ENCODE measurements at places on chromosomes 12 and 14. TPM values are rescaled to one million over a fixed set of nuclear protein-coding genes. Genes with fewer than 3 reads are reported as not detected.

DNA sequence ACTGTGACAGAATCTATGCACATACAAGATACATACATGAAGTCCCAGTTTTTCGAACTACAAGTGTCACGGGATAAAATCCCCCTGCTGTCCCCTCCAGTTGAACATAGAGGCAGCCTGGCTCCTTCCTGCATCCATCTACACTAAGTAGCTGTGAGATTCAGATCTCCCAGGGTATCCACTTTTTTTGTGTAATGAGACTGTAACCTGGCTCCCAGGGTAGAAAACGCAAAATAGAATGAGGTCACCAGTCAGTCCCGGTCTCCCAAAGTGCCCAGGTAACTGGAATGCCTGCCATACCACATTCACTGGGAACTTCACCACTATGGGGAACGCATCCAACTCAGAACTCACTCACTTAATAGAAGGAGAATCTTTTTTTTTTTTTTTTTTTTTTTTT is 67.8 kb downstream of the TMCC3 start:
- H3K36me3 ChIP-seq = no peaks in the 10 kb centered on the region
- H3K27me3 ChIP-seq = no peaks in the 10 kb centered on the region
- DNase-seq = no peak
- H3K4me3 ChIP-seq = no peak overlapping the region
- no peak overlapping the region for H3K27ac ChIP-seq
- no peaks in the 10 kb centered on the region for H3K4me1 ChIP-seq

- peak within 1 kb of the TSS; percentile 71 for H3K4me3 ChIP-seq
- H3K36me3 ChIP-seq = no peaks in the 10 kb centered on the region
- H3K27me3 ChIP-seq = no peaks in the 10 kb centered on the region
- H3K4me1 ChIP-seq = no peaks in the 10 kb centered on the region
- H3K27ac ChIP-seq = no peak within 1 kb of the TSS
Measured at GRCh38 chr12:122182887-122183587, at the start of gene LRRC43. Gene LRRC43 (plus strand): TSS chr12:122183123. CDS start chr12:122183145, 22 bp downstream.

GRCh38 chr12:3677609-3678008 is 75.3 kb downstream of the CRACR2A start:
- no peak overlapping the region for H3K4me3 ChIP-seq
- peaks cover 3% of the 10 kb centered on the region for H3K4me1 ChIP-seq
- no peaks in the 10 kb centered on the region for H3K27me3 ChIP-seq
- H3K27ac ChIP-seq = no peak overlapping the region
- H3K36me3 ChIP-seq = no peaks in the 10 kb centered on the region

DNA sequence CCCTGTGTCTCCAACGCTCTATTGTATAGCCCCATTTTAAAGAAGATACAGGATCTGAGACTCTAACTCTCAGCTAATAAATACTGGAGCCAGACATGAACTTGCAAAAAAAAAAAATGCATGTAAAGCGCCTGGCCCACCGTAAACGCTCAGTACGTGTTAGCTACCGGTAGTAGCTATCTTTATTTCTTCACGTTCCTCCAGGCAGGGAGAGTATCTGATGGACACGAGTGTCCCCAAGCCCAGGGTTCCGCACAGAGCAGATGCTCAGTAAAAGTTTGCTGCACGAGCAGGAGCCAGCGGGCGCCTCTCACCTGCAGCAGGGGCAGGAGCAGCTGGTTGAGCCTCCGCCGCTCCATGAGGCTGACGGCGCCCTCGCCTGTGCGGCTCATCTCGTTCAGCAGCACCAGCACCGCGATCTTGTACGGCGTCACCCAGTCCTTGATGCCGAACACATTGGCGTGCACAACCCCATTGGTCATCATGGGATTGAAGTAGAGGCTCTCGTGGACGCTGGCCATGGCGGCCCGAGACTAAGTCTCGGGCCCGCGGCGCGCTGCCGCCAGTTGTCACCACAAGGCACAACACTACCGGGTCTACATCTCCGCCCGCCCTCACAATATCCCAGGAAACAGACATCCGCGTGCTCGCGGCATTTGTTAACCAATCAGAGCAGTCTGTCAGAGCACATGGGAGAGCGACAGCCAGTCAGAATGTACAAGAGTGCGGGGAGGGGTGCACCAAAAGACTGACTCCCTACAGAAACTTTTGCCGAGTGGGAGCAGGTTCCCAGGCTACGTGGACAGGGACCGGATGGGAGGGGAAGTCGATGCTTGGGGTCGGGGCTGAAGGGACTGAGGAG is at the start of gene ANAPC5:
TSS of gene ANAPC5 (minus strand) at position 592 of the 862 bp plus-strand sequence. CDS start at position 521, 71 bp downstream.
- H3K27me3 ChIP-seq = no peaks in the 10 kb centered on the region
- H3K27ac ChIP-seq = peak within 1 kb of the TSS; percentile 82
- peaks cover 10% of the 10 kb centered on the region for H3K4me1 ChIP-seq

GRCh38 chr14:99175331-99176155 is 96.5 kb downstream of the BCL11B start:
- no peak overlapping the region for H3K27ac ChIP-seq
- H3K27me3 ChIP-seq = no peaks in the 10 kb centered on the region
- no peak for DNase-seq
- H3K4me1 ChIP-seq = peaks cover 6% of the 10 kb centered on the region
- H3K4me3 ChIP-seq = peak overlapping the region; percentile 39
- H3K36me3 ChIP-seq = no peaks in the 10 kb centered on the region

- no peaks in the 10 kb centered on the region for H3K36me3 ChIP-seq
- H3K27me3 ChIP-seq = no peaks in the 10 kb centered on the region
- peaks cover 11% of the 10 kb centered on the region for H3K4me1 ChIP-seq
- peak; percentile 63 for DNase-seq
- H3K27ac ChIP-seq = peak overlapping the region; percentile 96
- H3K4me3 ChIP-seq = peak overlapping the region; percentile 93
Measured at GRCh38 chr14:92105893-92106142, 564 bp downstream of the ATXN3 start.

DNA sequence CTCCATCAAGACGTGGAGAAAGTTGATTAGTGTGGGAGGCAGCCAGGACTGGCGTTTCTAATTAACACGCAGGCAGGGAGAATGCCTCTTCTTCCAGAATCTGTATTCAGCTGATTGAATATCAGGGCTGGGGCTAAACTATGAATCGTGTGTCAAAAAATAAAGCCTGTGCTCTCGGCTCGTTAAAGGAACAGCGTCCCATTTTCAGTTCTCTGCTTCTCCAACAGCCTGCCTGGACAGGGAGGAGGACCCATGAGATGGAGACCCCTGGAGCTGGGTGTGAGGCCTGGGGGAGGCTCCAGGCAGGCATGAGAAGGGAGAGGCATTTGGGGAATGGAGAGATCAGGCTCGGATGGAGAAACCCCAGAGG is 28.6 kb upstream of the LHX5 start:
- H3K36me3 ChIP-seq = no peaks in the 10 kb centered on the region
- H3K4me1 ChIP-seq = no peaks in the 10 kb centered on the region
- no peaks in the 10 kb centered on the region for H3K27me3 ChIP-seq
- H3K27ac ChIP-seq = no peak overlapping the region
- no peak for DNase-seq
- H3K4me3 ChIP-seq = no peak overlapping the region

DNA sequence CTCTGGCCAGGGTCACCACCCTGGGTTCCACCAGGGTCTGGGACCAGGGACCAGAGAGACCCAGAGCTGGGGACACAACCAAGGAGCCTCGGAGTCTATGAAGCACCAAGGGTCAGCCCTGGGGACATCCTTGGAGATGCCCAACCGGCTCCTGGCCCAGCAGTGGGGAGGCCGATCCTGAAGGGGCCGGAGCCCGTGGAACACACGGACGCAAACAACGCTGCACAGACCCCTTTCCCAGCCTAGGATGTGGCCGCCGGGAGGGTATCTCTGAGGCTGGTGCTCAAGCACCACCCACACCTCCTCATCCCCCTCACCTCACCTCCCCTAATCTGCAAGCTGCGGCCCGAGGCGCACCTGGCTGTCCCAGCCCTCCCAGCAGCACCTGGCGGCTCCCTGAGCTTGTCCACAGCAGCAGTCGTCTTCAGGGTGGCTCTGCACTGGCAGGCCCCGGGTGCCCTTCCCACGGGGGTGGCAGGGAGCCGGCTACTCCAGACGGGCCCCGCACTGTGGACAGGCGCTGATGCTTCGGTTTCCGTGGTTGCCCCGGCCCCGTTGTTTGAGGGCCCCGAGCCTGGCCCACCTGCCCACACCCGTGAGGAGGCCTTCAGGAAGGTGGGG is 146.8 kb upstream of the C14orf180 start:
- DNase-seq = no peak
- H3K4me1 ChIP-seq = peaks cover 9% of the 10 kb centered on the region
- no peak overlapping the region for H3K4me3 ChIP-seq
- H3K36me3 ChIP-seq = no peaks in the 10 kb centered on the region

- peaks cover 38% of the 10 kb centered on the region for H3K4me1 ChIP-seq
- H3K27me3 ChIP-seq = no peaks in the 10 kb centered on the region
- peak overlapping the region; percentile 64 for H3K27ac ChIP-seq
- H3K36me3 ChIP-seq = no peaks in the 10 kb centered on the region
- H3K4me3 ChIP-seq = peak overlapping the region; percentile 78
Measured at GRCh38 chr12:121579981-121580868, 598 bp downstream of the KDM2B start.

DNA sequence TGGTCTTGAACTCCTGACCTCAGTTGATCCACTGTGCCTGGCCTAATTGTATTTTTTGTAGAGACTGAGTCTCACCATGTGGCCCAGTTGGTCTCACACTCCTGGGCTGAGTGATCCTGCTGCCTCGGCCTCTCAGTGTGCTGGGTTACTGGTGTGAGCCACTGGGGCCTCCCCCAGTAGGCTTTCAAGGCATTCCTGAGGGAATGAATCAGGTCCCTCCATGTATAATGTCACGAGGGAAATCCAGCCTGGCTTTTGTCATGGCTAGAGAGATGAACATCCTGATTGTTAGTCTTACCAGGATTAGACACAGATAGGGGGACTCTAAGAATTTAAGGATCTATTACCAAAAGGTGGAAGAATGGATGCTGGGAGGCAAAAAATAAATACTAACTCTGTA is 51.9 kb downstream of the CPSF2 start:
- no peak for DNase-seq
- no peak overlapping the region for H3K27ac ChIP-seq
- H3K27me3 ChIP-seq = no peaks in the 10 kb centered on the region
- H3K4me1 ChIP-seq = no peaks in the 10 kb centered on the region

- H3K27me3 ChIP-seq = no peaks in the 10 kb centered on the region
- H3K36me3 ChIP-seq = no peaks in the 10 kb centered on the region
- H3K4me3 ChIP-seq = no peak overlapping the region
- no peak overlapping the region for H3K27ac ChIP-seq
Measured at GRCh38 chr14:70183991-70184390, 4.8 kb downstream of the SLC8A3 start.

- H3K4me1 ChIP-seq = no peaks in the 10 kb centered on the region
- H3K27ac ChIP-seq = no peak overlapping the region
- DNase-seq = no peak
Measured at GRCh38 chr12:53313996-53314395, 7.4 kb downstream of the AAAS start.

DNA sequence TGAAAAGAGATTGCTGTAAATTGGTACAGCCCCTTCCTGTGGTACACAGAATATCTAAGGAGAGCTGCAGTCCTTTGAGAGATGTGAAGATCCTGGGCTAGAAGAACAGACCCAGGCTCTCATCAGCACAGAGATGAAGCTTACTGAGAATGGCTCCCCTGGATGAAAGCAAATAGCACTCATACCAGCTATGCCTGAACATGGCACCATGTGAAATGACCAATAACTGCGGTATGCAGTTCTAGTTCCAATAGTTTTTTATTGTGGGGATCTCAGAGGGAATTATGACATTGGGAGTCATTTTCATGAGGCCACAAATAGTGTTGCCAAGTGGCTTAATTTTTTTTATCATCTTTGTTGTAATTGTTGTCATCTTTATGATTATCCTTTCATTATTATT is 15.4 kb upstream of the TRHDE start:
- no peak overlapping the region for H3K27ac ChIP-seq
- H3K4me3 ChIP-seq = no peak overlapping the region
- no peak for DNase-seq
- H3K4me1 ChIP-seq = peaks cover 4% of the 10 kb centered on the region

- H3K4me1 ChIP-seq = no peaks in the 10 kb centered on the region
- no peak overlapping the region for H3K4me3 ChIP-seq
- H3K27me3 ChIP-seq = no peaks in the 10 kb centered on the region
- H3K27ac ChIP-seq = no peak overlapping the region
- H3K36me3 ChIP-seq = no peaks in the 10 kb centered on the region
Measured at GRCh38 chr12:132094269-132094891, 49.7 kb downstream of the DDX51 start.

DNA sequence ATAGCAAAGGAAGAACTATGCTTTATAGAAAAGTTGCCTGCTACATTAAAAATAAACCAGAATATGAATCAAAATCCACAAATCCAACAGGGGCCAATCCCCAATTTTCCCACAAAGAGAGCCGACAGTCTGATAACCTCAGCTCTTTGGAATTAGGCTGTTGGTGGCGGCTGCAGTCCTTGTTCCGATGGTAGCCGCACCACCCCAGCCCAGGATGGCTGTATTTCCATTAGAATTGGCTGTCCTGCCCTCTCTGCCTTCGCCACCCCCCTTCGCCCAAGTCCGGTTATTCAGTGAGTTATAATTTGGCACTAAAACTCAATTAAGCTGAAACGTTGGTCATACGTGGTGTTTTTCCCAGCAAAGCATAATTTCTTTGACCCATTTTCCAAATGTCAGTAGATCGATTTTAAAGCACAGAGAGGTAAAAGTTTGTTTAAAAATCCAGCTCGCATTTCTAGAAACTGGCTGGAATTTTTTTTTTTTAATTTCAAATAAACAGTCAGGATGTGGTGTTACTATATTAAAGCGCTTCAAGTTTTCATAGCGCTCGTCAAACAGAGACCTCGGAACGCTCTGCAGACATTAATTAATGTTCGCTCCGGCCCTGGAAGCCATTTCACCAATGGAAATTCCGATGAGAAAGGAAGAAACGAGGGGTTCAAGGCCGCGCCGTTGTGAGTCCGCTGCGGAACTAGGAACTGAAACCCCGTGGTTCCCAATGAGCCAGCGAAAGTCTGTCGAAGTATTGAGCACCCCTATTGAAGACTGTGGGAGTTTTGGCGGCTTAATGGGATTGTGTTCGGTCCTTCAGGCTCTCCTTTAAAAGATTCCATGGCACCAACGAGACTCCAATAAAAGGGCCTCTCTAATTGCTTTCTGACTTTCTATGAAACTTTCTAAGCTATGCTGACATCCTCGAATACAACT is 104.8 kb upstream of the DIO3 start:
- no peak for DNase-seq
- H3K27me3 ChIP-seq = no peaks in the 10 kb centered on the region
- H3K4me3 ChIP-seq = peak overlapping the region; percentile 34
- no peaks in the 10 kb centered on the region for H3K36me3 ChIP-seq
- peaks cover 8% of the 10 kb centered on the region for H3K4me1 ChIP-seq

The C1QL4 gene
- total RNA-seq = 5.5 TPM

The TSPAN8 gene
- 1.3 TPM for total RNA-seq

The CIT gene
- 30.0 TPM for total RNA-seq

The SLC25A3 gene
- total RNA-seq = 273 TPM

The SSTR1 gene
- 0.31 TPM for total RNA-seq

The RDH16 gene
- 2.9 TPM for total RNA-seq

The IAPP gene
- not detected for total RNA-seq

The RPS6KL1 gene
- 22.9 TPM for total RNA-seq

The CLEC12A gene
- total RNA-seq = 0.31 TPM

All from testis (tissue), 5 donors.